ENCODE measurements at places on chromosomes 6 and 20. TPM values are rescaled to one million over a fixed set of nuclear protein-coding genes. Genes with fewer than 3 reads are reported as not detected.

PKIB gene
- total RNA-seq, result 0.38 TPM

RREB1 gene
- 27.8 TPM for total RNA-seq

LY6G6D gene
- total RNA-seq, result not detected

- DNase-seq, result no peak
Observed at GRCh38 chr6:90351696-90352095, 55.1 kb upstream of the BACH2 start.

GRCh38 chr6:4958624-4959023 is 45.2 kb downstream of the RPP40 start:
- DNase-seq, result no peak

DNA sequence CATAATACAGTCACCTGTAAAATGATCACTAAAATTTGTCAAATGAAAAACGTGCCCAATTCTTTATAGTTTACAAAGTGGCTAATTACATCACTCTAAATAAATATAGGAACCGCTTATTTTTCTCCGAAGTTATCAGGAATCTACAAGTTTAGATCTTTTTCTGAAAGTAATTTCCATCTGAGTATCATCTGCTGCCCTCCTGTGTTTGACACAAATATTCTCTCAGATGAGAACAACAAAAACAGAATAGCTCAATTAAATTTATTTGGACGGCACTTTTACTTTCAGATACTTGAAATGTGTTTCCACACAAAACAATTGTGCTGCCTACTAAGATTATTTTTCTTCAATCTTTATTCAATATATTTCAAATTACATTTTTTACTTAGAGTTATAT is 5.0 kb downstream of the SF3B5 start:
- no peak for DNase-seq

GRCh38 chr20:6588296-6588695 is 179.2 kb upstream of the BMP2 start:
- DNase-seq, result no peak

DNA sequence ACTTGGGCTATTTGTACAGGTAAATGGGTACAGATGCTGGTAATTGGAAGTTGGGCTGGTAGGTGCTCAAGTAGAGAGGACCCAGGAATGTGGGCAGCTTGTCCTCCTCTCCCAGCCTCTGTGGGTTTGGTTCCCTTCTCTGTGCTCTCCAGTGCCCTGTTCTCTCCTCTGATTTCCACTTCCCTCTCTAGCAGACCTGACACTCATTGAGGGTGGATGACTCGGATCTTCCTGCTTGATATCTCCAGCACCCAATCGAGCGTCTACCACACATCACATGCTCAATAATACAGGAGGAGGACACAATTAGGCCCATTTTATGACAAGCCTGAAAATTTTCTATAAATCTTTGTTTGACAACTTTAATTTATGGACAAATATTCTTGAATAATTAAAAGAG is 23.7 kb downstream of the CST1 start:
- no peak for DNase-seq

- no peak for DNase-seq
Observed at GRCh38 chr6:75157336-75157735, 48.5 kb downstream of the COL12A1 start.

- no peak for DNase-seq
Observed at GRCh38 chr6:81487489-81487888, 265.0 kb downstream of the TENT5A start.
